ENCODE measurements at places on chromosomes 5 and 9. TPM values are rescaled to one million over a fixed set of nuclear protein-coding genes. Genes with fewer than 3 reads are reported as not detected.

The MSX2 gene
- not detected for total RNA-seq

The SLCO4C1 gene
- total RNA-seq: 4.0 TPM

The TTC39B gene
- 7.1 TPM for total RNA-seq

The ROPN1L gene
- 0.35 TPM for total RNA-seq

The SARDH gene
- 208 TPM for total RNA-seq

- no peak for DNase-seq
These were observed 258.7 kb upstream of the ARRDC3 start for GRCh38 chr5:91641730-91642350.

DNA sequence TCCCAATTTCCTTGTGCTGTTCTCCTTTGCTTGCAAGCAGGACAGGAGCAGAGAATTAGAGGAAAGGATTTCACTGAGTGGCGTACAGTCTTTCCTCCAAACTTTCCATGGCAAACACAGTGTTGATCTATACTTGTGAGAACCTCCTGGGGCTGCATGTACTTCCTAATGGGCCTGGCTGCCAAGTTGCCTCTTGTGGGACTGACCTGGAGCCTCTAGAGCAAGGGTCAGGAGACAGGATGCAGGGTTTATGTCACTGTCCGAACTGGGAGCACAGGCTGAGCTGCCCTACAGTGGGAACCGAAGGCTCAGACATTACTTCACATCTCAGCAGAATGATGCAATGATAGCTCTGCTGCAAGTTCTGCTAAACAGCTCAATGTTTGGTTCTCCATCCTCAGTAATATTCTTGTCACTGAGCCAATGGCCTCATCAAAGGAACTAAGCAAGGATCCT, 102.3 kb downstream of the ENC1 start:
- DNase-seq: peak; percentile 94

DNA sequence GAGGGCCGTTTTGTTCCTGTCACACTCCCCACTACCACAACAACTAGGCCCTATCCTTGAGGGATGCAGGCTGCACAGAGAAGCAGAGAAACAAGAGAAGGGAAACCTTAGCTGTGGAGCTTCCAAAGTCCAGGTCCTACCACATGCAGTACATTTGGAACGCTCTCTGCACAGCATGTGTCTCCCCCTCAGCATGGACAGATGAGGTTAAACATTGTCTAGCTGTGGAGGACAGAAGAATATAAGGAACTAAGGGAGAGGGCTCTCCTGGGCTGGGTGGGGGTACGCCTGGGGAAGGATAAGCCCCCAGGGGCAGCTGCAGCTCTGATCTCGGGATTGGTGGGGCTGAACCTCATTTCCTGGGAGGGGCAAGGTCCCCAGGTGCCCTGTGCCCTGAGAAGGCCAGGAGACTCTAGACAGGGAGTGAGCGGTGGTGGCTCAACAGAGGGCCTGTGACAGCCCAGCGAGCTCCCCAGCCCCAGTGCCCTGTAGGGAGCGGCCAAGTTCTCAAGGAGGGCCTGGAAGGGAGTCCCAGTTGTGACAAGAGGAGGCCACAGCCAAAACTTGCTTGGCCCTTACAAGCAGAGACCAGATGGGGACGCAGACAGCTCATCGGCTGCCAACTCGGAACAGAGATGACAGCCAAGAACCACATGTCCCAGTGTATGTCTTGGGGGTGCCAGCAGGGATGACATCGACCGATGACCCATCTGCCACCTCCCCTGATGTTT, 30.1 kb downstream of the TSPAN17 start:
- DNase-seq: no peak

GRCh38 chr9:99368341-99369326, 146.6 kb downstream of the SEC61B start:
- no peak for DNase-seq

DNA sequence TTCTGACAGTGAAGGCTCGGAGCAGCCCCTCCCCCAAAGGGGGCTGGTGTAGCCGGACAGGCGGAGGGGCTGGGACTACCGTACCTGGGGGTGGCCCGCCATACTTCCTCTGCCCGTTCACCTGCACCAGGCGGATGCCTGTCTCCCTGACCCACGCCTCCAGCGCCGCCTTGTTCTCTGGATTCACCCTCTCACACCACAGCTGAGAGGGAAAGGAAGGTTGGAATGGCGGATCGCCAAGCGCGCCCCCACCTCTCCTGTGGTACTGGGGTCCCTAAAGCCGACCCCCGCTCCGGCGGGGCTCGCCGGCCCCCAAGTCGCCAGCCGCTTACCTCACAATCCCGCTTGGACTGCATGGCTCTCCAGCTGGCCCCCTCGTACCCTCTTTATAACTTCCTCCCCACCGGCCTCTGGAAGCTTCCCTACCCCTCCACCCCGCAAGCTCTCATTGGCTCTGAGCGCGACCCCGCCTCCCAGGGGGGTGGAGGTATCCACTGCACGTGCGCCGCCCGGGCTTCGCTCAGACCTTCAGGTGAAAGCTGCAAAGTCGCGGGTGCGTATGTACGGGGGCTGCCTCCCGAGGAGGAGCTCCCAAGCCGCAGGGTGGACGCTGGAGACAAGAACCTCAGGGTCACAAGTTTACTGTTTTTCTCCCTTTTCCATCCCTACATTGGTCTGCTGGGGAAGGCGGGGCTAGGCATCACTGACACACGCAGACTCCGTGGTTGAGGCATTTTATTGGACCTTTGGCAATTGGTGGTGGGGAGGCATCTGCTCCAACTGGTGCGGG, at the start of gene DND1:
Gene DND1 (minus strand): TSS at position 390 of the 790 bp plus-strand sequence. CDS start 34 bp downstream, at position 356.
- no peak for DNase-seq

- no peak for DNase-seq
These were observed 3.9 kb downstream of the LPAR1 start for GRCh38 chr9:111034170-111034897.

- peak; percentile 44 for DNase-seq
These were observed 129.3 kb upstream of the LPCAT1 start for GRCh38 chr5:1652873-1653697.

DNA sequence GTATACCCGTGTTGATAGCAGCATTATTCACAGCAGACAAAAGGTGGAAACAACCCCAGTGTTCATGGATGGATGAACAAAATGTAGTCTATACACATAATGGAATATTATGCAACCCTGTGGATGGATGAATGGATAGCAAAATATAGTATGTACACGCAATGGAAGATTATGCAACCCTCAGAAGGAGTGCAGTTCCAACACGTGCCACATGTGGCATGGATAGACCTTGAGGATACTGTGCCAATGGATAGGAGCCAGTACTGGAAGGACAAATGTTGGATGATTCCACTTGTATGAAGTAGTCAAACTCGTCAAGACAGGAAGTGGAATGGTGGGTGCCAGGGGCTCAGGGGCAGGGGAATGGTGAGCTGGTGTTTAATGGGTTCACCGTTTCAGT, 44.9 kb downstream of the PLEKHG4B start:
- DNase-seq: no peak

DNA sequence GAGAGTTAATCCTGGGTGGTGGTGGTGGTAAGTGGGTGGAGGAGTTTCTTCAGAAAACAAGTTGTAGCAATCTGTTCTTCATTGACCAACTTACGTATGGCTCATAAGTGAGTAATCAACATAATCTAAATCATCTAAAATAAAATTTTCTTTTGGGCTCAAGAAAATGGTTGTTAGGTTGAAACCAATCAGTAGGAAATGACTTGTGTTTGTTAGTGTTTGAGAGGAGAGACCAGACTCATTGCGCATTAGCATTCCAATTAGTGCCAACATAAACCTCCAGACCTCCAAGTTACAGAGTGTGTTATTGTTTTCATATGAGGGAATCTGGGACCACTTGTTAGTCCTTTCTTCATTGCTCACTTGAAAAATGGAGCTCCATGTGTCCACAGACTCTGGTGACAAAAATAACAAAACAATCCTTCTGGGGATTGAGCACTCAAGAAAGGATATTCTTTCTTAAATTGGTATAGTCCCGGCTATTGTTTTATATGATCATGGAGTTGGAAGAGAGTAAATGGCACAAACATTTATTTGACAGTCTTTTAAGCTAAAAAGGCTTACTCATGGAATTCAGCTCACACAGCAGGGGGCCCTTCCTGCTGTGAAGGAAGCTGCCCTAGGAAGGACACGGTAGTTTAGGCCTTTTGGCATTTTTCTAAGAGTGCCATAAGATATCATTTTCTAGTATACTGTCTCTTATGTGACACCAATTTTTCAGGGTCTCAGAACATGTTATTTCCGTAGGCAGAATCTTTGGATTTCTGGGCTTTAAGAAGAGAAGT, 441.1 kb downstream of the EBF1 start:
- DNase-seq: no peak

DNA sequence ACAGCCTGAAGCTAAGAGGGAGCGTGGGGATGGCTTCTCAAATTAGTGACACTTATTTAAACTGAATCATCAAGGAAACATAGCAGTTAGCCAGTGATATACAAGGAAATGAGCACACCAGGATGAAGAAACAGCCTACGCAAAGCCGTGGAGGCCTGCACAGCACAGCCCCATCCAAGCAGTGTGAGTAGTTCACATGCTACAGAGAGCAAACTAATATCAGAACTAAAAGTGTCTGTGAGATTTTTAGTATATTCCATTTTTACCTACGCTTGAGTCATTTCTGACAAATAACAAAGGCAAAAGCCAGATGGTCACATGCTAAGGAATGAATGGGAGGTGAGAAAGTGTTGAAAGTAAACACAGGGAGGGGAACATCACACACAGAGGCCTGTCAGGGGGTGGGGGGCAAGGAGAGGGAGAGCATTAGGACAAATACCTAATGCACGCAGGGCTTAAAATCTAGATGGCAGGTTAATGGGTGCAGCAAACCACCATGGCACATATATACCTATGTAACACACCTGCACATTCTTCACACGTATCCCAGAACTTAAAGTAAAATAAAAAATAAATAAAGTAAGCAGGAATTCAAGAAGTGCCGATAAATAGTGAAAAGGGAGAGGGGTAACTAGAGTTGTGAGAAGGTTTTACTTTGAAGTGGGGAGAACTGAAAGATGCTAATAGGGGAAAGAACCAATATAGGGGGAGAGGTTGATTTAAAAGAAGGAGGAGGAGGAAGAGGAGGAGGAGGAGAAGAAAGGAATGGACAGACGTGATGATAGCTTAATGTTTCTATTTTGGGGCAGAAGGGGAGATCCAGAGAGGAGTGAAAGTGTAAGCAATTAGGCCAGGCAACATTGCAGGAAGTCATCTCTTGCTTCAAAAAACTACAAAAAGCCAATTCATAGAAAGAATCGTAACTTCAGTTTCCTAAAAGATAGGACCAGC, 100.9 kb upstream of the PTGER4 start:
- DNase-seq: no peak

DNA sequence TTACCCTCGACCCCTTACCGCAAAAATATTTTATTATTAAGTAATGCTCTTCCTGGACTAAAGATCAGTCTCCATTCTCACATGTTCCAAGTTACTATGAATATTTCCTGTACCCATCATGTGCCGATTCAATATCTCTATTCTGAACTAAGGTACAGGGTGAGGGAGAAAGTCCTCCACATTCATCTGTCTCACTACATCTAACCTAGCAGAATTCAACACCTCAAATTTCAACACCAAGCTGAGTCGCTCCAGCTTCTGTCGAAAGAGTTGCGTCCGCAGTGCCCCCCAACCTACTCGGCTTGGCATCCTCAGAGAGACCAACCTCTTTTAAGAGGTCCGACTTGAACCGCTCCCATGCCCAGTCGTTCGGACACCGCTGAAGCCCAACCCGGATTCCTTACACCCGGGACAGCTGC, 1.0 kb downstream of the CERT1 start:
- DNase-seq: no peak

DNA sequence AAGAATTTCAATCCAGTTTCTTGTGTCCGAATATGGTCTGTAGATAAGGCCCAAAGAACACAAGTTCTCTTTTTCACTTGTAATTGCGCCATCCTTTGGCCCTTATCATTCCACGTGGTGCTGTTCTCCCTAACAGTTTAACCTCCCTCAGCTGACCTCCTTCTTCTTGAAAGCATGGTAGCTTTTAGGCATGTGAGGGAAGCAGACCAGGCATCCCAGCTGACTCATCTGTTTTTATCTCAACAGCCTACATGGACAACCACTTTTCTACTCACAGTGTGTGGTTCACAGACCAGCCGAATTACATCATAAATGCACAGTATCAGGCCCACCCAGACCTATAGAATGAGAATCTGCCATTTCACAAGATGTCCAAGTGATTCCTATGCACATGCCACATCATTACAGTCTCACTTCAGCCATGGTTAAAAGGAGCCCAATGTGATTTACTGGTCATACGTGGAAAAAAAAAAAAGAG, 26.9 kb upstream of the PLIN2 start:
- DNase-seq: peak; percentile 78

DNA sequence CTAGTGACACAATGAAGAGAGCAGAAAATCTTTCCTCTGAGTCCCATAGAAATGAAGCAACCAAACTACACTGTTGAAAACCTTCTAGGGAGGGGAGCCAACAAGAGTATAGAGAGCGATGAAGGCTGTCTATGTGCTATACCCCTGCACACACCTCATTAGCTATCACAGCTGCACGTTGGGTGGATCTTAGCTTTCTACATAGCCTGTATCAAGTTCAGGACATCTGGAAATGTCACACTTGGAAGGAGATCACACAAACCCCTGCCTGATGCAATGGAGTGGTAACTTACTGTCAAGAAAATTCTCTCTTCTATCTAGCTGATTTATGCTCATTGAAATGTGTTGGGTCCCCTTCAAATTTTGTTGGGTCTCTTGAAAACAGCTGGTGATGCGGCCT, 127.0 kb upstream of the NTRK2 start:
- no peak for DNase-seq

GRCh38 chr5:147927901-147928300, 21.6 kb upstream of the C5orf46 start:
- DNase-seq: no peak

DNA sequence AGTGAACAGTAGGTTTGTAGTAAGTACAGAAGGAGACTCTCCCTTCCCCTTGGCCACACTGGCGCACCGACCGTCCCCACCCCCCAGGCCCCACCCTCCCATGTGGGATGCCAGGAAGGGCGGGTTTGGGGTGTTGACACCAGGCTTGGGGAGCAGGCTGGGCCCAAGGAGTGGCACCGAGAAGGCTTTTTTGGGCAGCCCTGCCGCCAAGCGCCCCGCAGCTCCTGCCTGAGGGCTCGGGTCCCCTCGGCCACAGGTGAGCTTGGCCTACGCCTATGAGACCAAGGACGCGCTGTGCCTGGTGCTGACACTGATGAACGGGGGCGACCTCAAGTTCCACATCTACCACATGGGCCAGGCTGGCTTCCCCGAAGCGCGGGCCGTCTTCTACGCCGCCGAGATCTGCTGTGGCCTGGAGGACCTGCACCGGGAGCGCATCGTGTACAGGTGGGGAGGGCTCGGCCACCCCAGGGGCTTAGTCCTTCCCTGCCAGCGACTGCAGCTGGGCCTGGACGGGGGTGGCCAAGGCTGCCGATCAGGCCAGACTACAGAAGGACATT, 7.3 kb downstream of the GRK6 start:
- no peak for DNase-seq

GRCh38 chr5:167339205-167339604, 952.2 kb upstream of the WWC1 start:
- no peak for DNase-seq

- DNase-seq: no peak
These were observed 1013.6 kb downstream of the CDH9 start for GRCh38 chr5:26024774-26025173.

- no peak for DNase-seq
These were observed 64.2 kb downstream of the MRPL36 start for GRCh38 chr5:1735320-1735970.
